ENCODE measurements at places on chromosomes 16 and 17.

GRCh38 chr17:57588086-57588485 lies 157.0 kb downstream of the CCDC182 start:
- DNase-seq: no peak

DNA sequence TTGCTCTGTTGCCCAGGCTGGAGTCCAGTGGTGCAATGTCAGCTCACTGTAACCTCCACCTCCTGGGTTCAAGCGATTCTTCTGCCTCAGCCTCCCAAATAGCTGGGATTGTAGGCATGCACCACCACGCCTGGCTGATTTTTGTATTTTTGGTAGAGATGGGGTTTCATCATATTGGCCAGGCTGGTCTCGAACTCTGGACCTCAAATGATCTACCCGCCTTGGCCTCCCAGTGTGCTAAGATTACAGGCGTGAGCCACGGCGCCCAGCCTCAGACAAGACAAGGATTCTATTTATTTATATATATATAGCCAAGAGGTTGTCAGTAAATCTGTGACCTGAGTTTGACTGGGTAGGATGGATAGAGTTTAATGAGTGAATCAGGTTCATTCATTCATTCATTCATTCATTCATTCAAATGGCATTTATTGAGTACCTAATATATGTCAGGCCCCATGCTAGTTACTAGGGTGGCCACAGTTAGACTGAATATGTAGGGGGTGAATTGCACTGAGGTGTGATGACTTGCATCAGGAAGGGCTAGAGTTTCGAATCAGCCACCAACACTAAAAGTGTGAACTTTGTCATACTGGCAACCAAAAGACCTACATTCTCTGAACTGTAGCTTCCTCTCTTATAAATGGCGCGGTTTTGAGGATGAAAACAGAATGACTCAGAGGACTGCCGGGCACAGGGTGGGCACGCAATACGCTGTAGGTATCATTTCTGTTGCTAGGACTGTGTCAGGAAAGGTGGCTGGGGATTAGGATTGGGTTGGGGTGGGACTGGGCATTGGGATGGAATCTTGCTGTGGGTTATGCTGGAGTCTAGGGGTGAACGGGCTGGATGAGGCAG lies 37.8 kb downstream of the ITGAE start:
- DNase-seq: no peak

DNA sequence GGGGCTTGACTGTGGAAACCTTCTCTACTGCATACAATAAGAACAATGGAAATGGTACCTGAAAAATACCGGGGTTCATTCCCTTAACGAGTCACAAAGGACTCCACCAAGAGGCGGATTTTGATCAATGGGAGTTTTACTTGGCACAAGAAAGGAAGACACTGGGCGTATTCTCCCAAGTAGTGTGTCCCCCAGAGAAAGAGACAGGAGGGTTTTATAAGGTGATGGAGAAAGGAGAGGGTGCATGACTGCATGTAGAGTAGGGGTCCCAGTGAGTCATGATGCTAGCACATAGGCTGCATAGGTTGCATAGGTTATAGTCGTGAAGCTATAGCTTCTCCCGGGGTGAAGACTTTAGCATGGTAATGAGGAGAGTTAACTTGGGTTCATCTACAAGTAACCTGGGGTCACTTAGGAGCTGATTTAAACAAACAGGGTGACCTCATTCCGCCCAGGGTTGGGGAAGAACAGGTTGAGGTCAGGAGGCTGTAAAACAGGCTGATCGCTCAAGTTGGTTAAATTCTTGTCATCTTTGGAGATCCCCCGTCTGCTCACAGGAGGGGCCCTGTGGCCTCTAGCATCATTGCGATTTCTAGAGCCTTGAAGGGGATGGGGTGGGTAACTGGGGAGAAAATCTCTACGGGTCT lies 1.5 kb downstream of the MPV17L start:
- DNase-seq: no peak

DNA sequence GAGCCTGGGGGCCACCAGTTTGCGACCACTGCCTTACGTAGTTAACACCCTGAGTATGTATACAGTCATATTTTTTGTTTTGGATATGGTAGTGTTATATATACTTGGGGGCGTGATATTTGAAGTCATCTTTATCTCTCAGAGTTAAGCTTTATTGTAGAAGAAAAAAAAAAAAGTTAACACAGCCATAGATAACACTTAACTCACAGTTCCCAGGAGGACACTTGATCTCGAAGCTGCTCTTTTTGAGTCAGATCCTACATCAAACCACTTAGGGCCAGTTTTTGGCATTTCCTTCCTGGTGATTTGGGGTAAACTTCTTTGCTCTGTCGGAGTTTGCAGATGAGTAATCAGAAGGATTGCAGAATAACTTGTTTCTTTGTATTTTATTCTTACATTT lies 5.8 kb downstream of the ITPRIPL2 start:
- DNase-seq: no peak

GRCh38 chr16:21179983-21180365 lies 21.5 kb downstream of the LDAF1 start:
- DNase-seq: no peak

DNA sequence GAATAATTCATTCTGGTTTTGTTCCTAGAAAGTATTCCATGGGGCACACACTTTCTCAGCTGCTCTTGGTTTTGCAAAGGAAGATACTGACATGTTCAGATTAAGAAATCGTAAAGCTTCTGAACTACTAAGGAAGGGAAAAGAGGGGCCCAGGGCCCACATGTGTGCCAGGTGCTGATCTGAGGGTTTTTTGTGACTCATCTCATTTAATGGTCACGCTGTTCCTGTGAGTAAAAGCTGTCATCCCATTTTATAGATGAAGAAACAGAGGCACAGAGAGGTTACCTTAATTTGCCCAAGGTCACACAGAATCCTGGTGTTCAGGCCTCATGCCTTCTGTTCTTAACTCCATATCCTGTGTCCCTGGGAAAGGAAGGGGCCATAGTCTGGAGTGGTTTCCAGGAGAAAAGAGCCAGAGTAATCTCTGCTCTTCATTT lies 113.2 kb downstream of the MSI2 start:
- no peak for DNase-seq

DNA sequence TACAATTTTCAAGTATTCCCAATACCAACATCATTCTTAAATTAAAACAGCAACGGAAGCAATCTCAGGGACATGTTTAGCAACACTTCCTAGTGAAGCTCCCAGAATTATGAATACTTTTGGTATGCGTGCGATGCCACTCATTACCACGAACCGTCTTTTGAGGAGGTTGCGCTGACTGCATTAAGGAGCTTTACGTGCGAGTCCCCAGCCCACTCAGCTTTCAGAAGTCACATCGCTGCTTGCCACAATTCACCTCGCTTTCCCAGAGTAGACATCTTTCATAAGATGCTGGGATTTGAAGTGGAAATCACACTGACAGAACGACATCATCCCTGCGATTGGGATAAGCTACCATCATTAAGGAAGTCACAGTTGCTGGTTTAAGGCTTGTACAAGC lies 441.6 kb upstream of the HSBP1 start:
- DNase-seq: no peak

DNA sequence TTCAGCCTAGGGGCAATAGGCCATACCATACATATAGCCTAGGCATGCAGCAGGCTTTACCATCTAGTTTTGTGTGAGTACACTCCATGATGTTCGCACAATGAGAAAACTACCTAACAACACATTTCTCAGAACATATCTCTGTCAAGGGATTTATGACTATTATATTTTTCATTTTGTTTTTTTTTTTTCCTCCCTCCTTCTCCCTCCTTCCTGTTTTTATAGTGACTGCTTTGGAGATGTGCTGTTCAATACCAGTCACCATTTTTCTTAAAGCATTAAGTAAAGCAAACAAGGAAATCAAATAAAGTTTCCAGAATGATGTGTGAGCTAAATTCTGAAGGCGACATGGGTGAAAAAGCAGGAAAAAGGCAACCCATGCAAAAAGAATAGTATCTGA lies 194.6 kb downstream of the STX8 start:
- DNase-seq: no peak

- no peak for DNase-seq
Measured at GRCh38 chr17:11490171-11490755, 108.0 kb upstream of the DNAH9 start.

GRCh38 chr16:4611337-4612021 lies 3.2 kb downstream of the UBALD1 start:
- DNase-seq: no peak

DNA sequence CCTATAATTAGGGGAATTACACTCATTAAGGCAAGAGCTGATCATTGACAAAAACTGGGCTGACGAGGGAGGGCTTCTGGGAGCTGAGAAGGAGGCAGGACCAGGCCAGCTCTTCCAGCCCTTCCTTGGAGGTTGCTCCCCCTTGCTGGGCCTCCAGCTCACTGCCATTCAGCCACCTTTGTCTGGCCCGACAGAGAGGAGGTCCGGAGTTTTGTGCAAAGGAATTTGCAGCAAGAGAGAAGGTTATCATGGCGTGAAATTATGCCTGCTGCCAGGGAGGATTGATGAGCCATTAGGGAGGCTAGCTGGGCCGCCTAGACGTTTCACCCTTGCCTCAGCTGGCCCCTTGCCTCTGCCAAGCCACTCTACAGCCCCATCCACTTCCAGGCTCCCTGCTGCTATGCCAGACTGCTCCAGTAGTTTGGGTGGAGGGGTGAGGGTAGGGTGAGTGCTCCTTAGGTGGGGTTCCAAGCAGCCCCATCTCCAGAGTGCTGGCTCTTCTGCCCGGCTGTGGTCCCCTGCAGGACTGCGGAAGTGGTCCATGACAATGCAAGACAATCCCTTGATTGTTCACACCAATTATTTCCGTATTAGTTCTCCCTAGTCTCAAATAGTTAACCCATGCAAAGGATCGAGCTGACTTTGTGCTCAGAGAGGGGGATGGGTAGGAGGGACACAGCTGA lies 17.1 kb upstream of the PHF12 start:
- no peak for DNase-seq

- no peak for DNase-seq
Measured at GRCh38 chr16:69270831-69271230, 40.3 kb upstream of the VPS4A start.

GRCh38 chr17:80879723-80880647 lies 111.7 kb upstream of the CHMP6 start:
- DNase-seq: no peak

GRCh38 chr17:73160980-73161630 lies 3.7 kb upstream of the SSTR2 start:
- no peak for DNase-seq

- DNase-seq: no peak
Measured at GRCh38 chr17:30952638-30953393, 18.0 kb upstream of the RNF135 start.

DNA sequence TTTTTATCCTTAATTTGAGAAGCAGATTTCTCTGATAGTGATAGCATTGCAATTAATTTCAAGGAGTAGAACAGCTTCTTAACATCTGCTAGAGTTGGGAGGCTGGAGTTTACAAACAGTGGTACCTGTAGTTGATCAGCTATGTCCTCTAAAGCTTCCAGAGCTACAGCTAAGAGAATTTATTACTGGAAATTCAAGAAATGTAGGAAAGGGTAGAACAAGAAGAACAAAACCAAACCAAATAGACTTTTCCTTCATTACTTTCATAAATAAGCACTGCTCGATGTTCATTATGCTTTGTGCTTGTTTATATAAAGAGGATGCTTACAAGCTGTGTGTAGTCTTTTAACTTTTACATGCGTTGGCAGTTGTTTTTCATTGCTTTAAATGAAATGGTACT lies 333.6 kb upstream of the TBX2 start:
- DNase-seq: no peak

DNA sequence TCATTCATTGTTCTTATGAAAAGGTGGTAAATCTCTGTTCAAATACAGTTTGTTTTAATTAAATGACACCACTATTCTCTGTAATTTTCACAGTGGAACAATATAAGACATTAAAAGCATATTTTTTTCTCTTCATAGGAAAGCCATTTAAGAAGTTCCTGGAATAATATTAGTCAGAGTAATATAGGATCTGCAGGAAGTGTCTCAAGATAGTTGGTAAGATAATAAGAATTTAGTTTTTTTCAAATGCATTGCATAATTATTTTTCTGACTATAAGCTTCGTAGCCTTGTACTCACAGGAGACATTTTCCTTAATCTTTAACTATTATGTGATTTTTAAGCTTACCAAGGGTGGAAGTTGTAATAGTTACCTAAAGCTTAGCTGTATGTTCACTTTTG lies 16.9 kb downstream of the STXBP4 start:
- DNase-seq: no peak

DNA sequence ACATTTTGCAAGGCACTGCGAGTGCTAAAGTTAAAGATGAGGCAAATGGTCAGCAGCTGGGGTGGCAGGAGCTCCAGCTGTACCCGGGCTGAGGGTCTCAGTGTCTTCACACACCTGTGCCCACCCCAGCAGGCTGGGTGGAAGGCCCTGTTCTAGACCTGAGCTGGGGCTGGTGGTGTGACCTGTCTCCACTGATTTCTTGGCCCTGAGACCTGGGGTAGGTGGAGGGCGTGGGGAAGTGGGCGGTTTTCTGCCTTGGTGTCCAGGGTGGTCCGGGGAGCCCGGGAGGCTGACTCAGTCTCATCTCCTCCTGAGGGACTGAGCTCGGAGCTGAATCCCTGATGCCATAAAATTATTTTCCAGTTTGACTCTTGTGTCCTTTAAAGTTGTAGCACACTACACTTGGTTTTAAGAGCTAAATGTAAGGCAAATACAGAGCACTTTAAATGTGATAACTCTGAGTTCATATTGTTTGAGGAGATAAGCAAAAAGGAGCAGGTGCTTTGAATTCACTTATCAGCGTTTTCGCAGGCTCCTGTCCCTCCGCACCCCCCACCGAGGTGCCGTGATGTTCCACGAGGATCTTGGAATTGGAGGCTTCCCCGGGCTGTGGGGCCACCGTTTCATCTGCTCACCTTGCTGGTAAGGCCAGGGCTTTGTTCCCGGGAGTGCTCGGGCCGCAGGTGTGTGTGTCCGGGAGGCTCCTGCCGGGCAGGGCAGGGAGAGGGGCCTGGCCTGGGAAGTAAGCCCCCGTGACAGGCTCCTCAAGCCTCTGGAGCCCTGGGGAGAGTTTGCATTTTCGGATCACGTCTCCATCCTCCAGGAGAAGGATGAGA lies 117.0 kb downstream of the AATF start:
- DNase-seq: no peak

GRCh38 chr17:51097708-51098446 lies 22.8 kb downstream of the SPAG9 start:
- DNase-seq: no peak

DNA sequence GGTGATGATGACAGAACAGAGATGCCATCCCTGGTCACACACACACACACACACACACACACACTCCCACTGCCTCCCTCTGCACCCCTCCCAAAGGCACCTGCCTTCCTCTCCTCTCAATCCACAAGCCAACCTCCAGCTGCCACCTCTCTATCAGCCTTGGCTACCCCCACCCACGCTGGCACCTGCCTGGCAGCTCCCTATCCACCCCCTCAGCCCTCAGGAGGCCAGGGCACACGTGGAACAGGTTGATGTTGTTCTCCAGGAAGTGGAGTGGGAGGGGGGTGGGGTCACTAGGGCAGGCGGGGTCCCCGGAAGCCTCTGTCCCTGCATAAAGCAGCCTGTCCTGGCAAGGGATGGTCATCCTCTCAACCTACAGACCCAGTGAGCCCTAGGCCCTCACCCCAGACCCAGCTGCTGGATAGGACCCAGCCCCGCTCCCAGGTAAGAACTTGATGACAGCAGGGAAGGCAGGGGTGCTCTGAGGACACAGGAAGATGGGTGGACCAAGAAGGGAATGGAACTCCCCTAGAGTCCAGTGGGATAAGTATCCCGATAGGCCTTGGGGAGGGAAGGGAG lies at the start of gene GSDMA:
Gene GSDMA, plus strand, starts transcription at position 363 of the 579 bp plus-strand sequence. CDS start 2,684 bp downstream, outside the sequence.
- DNase-seq: no peak

GRCh38 chr16:50265260-50265659 lies 1.1 kb upstream of the ADCY7 start:
- no peak for DNase-seq

- DNase-seq: no peak
Measured at GRCh38 chr17:34539881-34540280, 39.5 kb upstream of the TMEM132E start.

Data from NCI-H1048 (cell line).